Renal cortex interstitium (tissue), 15 donors: ENCODE measurements at places on chromosomes 2 and 18. TPM values are rescaled to one million over a fixed set of nuclear protein-coding genes. Genes with fewer than 3 reads are reported as not detected.

Gene RAX
- polyA plus RNA-seq: not detected

Gene CRACDL
- polyA plus RNA-seq: 2.8 TPM

Gene GREB1
- 14.6 TPM for polyA plus RNA-seq

Gene SLC4A5
- 4.8 TPM for polyA plus RNA-seq

Gene ARHGAP25
- polyA plus RNA-seq: 8.5 TPM

Gene IL1RL1
- polyA plus RNA-seq: 0.42 TPM

Gene SFTPB
- 0.11 TPM for polyA plus RNA-seq

- DNase-seq: no peak
Measured at GRCh38 chr2:215483431-215483830, 47.6 kb upstream of the FN1 start.

DNA sequence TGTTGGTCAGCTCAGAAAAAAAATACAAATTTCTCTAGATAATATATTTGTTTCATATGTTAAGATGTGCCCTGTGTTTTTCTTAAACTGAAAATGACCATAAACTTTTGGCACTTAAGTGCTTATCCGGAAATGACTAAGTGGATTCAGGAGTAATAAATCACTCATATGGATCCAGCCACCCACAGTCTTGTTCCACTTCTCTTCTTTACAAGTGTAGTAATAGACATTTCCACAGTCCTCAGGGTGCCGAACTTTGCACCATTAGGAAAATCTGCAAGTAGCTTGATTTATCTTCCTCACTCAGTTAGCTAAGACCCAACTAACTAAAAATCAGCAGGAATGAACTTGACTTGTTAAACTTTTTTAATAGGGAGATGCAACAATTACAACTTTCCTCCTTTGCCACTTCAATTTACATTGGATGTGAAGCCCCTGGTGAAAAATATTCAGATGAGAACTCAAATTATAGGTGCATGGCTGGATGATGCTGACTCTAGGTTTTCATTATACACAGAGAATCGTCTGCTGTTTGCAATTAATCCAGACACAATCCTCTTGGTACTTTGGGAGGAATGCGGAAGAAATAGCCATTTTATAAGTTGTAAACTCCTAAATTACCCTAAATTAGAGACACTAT is 322.5 kb downstream of the ARHGAP15 start:
- DNase-seq: no peak

DNA sequence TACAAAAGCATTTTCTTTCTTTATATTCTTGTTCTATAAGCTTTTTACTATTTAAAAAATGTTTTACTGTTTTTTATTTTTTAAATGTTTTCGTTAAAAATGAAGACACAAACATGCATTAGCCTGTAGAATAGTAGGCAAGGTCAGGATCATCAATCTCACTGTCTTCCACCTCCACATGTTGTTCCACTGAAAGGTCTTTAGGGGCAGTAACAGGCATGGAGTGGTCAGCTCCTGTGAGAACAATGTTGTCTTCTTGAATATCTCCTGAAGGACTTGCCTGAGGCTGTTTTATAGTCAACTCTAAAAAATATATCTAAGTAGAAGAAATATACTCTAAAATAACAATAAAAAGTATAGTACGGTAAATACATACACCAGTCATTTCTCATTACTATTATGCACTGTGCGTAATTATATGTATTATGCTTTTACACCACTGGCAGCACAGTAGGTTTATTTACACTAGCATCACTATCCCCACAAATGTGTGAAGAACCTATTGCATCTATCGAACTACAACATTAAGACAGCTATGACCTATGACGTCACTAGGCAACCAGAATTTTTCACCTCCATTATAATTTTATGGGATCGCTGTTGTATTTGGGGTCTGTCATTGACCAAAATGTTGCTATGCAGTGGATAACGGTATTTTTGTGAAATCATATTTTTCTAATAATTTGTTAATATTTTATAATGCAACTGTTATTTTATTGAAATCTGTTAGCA is 764.3 kb downstream of the METTL4 start:
- DNase-seq: no peak

- peak; percentile 97 for DNase-seq
Measured at GRCh38 chr2:152717228-152718075, at the start of gene PRPF40A. TSS of gene PRPF40A (minus strand) at chr2:152717461. CDS start at chr2:152717439, 22 bp downstream.

DNA sequence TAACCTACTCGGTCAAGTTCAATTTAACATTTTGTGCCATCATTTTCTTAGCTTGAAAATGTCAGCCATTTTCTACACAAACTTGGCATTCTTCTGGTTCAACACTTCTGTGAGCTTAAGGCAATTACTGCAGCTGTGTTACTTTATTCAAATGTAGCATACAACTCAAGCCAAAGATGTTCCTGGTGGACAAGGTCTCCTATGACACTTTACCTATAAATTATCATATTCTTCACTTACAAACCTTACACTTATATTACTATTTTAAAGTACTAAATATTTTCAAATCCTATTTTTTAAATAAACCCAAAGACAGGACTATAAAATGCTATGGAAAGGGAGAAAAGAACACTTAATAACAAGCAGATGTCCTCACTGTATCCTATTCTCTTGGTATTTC is 1045.3 kb downstream of the TSN start:
- no peak for DNase-seq

GRCh38 chr2:202221873-202222272 is 16.5 kb downstream of the SUMO1 start:
- no peak for DNase-seq

DNA sequence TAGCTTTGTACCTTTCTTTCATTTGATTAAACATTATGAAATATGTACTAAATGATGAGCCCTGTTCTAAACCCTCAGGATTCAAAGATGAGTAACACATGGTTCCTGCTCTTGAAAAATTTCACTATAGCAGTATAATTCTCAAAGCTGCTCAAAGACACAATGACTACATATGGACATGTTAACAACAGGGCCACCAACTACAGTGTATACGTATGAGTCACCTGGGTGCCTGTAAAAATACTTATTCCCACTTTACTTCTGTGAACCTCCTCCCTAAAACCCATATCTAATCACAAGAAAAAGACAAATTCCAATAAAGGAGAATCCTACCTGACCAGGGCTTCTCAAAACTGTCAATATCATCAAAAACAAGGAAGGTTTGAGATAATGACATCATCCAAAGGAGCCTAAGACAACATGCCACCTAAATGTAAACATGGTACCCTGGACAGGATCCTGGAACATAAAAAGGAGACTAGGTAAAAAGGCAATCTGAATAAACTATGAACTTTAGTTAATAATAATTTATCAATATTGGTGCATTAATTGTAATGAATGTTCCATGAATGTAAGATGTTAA is 84.7 kb downstream of the FAM161A start:
- no peak for DNase-seq

DNA sequence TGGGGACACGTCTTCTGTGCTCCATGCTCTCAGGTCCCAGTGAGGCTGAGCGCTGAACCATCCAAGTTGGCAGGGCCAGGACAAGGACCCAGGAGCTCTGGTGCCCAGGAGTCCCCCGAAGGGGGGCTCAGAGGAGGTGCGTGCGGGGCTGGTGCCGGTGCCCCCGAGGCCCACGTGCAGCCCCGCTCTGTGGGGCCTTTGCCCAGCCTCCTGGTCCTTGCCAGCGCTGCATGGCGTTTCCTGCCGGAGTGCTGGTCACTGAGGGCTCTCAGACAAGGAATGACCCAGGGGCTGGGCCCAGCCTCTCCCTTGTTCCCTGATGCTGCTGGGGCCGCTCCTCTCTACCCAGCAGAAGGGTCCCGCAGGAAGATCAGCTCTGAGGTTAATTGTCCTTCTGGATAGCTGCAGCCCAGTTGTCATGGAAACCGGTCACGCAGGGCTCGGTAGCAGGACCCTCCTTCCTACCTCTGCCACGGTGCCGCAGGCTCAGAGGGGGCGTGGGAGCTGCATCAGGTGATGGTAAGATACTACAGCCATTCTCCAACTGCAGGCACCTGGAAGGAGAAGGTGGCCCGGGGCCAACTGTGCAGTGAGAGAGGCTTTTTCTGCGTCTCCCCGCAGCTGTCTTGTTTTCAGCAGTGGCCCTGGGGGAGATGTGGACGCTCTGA is 64.5 kb downstream of the RRM2 start:
- no peak for DNase-seq

- DNase-seq: no peak
Measured at GRCh38 chr18:62331581-62332356, 6.7 kb downstream of the TNFRSF11A start.

DNA sequence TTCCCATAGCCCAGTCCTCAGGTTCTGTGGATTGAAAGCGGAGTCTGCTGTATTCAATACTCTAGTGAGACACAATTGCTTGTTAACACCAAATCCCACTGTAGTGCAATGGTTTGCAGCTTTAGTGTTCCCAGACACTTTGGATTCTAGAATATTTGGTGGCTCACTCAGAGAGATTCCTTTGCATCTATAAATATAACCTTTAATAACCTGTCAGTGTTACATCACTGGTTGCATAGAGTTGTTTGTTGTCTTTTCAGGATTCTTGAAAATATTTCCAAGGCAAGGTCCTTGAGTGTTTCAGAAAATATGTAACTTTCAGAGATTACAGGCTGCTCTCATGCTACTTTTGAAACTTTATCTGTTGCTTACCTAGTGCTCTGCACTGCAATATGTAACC is 157.5 kb downstream of the ZEB2 start:
- no peak for DNase-seq

GRCh38 chr2:30741576-30741975 is 65.7 kb downstream of the CAPN13 start:
- DNase-seq: no peak

DNA sequence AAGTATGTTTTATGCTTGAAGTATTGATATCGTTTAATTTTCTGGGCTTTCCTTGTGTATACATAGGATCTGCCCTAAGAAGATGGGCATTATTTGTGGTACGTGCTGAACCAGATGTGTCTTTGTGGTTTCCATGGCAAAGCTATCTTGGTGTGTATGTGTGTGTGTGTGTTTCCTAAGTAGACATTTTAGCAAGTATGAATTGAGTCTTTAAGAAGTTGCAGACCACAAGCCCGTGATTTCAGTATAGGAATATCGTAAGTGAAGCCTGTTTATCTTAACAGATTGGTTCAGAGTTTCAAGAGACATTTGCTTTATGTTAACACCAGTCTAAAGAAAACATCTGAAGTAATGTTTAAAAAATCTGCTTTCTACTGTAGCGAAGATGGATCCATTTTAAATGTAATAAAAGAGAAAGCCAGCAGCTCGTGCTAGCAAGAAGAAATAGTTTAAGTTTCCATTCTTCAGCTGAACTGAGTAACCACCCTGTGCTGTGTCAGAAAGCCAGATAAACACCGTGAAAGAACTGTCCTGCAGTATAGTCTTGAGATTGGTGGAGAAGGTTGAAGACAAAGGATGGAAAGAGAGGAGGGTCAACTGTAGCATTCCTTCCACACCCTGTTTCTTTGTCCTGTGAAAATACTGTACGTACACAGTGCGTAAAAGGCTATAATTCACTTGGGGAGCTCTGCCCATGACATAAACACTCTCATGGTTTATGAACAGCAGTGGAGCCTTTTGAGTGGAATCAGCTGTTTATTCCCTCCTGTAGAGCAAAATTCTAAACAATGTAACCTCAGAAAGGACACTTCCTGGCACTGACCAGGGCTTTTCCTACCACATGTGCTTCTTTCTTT is 91.9 kb upstream of the FOSL2 start:
- peak; percentile 30 for DNase-seq

DNA sequence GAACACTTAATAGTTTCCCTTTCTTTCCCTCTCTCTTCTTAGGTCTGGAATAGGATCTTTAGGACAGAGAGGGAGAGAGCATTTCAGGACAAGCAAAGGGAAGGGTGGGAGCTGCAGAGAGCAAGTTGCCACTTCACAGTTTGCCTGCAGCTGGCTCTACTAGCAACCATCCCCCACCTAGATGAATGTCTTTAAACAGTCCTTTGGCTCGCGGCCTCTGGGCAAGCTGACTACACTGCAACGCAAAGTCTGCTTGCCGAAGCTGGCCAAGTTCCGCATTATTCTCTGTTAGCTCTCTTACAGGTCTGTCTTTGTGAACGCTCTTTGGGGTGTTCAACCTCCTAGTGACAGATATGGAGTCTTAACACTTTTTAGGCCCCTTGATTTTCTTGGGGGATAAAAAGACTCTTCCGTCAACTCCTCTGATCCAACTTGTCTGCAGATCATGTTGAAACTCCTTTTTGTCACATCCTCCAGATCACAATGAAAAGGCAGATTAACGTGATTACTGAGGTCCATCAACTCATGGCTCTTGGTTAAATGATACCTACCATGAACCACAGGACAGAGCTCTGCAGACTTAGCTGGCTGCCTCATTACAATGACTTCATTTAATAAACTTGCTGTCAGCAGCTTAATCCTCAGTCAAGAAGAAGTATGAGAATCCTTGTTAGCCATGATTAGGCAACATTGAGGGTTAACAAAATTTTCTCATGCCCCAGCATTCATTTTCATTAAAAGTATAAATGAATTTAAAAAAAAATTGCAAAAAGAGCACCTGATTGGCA is 74.6 kb downstream of the SLC4A3 start:
- no peak for DNase-seq

GRCh38 chr2:8424997-8425900 is 256.6 kb upstream of the ID2 start:
- no peak for DNase-seq

DNA sequence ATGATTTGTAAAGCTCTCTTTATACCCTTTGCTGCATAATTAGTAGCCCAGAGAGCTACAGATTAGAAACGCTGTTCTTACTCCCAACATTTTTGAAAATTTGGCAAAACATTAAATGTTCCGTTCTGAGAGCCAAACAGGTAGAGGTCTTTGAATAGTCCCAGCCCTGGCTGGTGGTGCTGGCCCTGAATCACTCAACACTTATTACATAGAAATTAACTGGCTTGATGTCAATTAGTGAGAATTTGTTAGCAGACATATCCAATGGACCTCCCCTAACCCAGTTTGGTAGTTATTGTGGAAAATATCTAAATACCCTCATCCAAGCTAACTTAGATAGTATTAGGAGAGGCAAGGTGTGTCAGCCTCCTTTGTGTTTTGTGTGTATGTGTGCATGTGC is 440.7 kb downstream of the MTX2 start:
- DNase-seq: no peak

DNA sequence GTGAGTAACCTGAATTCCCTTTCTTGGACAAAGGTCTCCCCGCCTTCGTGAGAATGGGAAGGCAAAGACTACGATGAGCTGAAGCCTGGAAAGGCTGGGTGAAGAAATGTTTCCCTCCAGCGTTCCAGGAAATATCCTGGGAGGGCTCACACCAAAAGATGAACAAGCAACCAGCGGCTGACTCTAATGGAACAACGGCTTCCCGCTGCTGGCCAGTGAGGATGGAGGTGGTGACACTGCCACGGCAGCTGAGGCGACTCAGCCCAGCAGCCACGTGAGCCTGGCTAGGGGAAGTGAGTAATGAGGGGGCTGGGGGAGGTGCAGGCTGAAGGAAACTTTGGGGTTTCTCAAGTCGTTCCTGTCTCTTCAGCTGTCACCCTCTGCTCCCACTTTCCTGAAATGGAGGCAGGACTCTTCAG is 105.0 kb upstream of the SMAD7 start:
- DNase-seq: no peak
